NCI-H1092 (cell line): ENCODE measurements at places on chromosomes 2 and 18.

DNA sequence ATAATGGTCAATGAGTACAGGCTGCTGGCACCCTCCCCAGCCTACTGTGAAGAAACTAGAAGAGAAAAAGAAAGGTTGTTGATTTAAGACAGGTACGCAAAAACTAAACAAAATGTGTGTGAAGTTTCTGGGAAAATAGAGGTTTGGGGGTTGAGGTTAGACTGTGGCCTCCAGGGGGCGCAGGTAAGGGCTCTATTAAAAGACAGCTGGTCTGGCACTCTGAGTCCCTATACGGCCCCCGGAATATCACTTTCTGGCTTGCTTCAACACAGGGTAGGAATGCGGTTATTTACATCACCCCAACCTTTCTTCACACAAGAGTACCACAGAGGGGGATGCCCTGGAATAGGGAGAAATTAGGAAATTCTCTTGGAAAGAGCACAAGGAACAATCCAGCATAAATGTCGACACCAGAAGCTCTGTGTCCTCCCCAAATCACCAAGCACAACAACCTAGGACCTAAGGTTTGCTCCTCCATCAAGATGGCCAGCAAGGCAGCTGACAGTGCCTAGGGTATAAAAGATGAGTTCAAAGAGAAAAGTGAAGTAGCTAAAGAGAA is 480.8 kb upstream of the KLHL29 start:
- DNase-seq, result no peak

DNA sequence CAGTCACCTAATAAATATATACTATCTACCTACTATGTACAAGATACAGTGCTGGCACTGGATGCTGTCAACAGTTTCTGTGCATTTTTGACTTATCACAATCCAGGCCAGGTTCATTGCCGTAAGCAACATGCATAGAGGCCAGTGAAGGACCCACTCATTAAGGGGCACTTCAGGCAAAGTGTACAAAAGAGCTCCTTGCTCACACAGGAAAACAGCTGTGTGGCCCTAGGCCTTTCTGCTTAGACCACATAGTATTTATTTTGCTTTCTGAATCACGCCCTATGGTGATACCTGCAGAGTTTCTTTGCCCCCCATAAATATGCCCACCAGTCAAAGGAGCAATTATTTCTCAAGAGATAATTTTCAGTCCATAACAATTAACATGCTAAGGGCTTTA is 39.6 kb upstream of the STAT4 start:
- no peak for DNase-seq

DNA sequence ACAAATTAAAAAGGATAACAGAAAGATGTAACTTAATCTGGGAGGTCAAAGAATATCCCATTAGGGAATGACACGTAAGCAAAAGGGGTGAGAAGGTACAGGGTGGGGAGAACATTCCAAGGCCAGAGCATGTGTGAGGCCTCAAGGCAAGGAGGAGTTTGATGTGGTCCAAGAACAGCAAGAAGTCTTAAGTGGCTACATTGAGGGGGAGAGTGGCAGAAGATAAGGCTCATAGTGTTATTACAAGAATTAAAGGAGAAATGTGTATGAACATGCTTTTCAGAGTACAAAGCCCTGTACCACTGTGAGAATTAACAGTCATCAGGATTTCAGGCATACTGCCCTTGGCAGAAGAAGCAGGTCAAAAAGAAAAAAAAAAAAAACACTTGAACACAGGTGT is 174.4 kb upstream of the ERBB4 start:
- DNase-seq, result no peak

GRCh38 chr2:10863837-10864236 is 47.9 kb upstream of the KCNF1 start:
- no peak for DNase-seq

GRCh38 chr2:10410001-10410822 is 37.9 kb downstream of the ODC1 start:
- no peak for DNase-seq

- DNase-seq, result no peak
Measured at GRCh38 chr2:7930800-7931635, 750.8 kb upstream of the ID2 start.

DNA sequence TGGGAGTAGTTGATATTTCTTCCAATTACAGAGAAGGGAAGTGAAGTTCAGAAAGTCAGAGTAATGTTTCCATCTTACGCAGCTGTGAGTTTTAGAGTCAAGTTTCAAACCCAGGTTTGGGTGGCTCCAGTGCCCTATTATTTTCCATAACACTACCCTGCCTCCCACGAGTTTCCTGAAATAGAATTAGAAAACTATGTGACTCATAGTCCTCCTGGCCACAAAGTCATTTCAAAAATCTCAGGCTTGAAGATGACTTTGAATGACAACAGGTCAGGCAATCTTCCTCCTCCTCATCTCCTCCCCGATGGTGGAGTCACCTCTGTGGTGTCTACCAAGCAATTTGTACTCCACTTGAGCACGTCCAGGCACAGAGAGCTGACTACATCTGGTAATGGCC is 212.3 kb upstream of the TRIB2 start:
- no peak for DNase-seq

DNA sequence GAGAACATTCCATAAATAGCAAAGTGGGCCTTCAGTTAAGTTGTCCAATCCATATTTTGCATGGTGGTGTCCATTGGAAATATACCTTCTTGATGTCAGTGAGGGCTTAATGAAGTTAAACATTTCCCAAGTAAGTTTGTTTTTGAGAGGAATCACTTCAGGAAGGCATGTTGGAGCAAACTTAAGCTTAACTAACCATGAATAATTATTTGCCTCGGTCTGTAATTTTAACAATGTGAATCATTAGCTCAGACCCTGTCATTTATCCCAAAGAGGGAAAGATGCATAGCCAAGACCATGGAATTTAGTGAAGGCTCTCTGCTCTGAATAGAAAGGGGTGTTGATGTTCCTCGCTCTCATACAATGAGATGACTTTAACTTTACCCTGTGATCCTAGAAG is 47.4 kb downstream of the SPATS2L start:
- no peak for DNase-seq

- no peak for DNase-seq
Measured at GRCh38 chr2:10048501-10049171, 5.3 kb downstream of the KLF11 start.

GRCh38 chr2:29509397-29509796 is 394.2 kb downstream of the CLIP4 start:
- no peak for DNase-seq

GRCh38 chr2:18378020-18378653 is 182.3 kb downstream of the RDH14 start:
- peak; percentile 1 for DNase-seq

DNA sequence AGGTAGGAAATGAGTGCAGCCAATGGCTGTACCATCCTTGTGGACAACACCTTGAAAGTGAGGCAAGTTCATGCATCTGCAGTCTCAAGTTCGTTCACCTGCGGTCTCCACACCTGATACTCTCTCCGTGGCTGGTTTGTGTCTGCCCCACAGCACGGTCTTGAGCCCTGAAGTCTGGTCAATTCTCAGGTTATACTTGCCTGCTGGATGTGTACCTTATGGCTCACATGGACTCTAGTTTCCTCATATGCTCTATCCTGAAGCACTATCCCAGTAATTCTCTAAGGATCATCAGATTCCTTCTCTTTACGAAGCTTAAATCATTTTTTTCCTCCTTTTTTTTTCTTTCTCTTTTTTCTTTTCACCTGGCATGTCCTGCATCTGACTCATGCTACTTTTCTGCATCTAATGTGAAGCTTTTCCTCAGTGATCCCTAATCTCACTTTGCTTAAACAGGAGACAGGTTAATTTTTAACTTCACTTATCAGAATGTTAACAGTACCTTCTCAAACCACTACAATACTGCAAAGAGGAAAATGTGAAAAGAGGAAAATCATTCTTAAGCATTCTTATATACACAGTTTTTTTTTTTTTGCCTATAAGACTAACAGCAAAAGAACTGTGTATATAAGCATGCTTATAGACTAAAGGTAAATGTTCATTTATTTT is 511.2 kb downstream of the SOX11 start:
- no peak for DNase-seq

- DNase-seq, result no peak
Measured at GRCh38 chr18:59769129-59769865, 72.1 kb upstream of the CCBE1 start.

- DNase-seq, result no peak
Measured at GRCh38 chr2:8168022-8168717, 513.7 kb upstream of the ID2 start.

GRCh38 chr2:18372641-18373040 is 187.8 kb downstream of the RDH14 start:
- no peak for DNase-seq

DNA sequence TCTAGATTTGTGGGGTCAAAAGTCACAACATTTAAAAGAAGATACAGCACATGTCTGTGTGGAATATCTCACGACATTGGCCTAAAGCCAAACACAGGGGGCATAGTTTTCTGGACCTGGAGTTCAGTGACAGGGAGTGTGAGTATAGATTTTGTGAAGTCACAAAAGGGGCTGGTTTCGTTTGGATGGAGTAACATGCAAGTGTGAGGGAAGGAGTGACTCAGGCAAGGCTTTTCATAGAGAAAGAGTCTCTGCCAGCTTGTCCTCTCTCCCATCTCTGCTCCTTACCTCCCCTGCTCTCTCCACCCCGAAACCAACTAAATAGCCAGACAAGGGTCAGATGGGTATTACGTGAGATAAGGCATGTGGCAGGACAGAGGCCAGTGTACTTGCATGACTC is 3.7 kb upstream of the EPAS1 start:
- DNase-seq, result no peak

DNA sequence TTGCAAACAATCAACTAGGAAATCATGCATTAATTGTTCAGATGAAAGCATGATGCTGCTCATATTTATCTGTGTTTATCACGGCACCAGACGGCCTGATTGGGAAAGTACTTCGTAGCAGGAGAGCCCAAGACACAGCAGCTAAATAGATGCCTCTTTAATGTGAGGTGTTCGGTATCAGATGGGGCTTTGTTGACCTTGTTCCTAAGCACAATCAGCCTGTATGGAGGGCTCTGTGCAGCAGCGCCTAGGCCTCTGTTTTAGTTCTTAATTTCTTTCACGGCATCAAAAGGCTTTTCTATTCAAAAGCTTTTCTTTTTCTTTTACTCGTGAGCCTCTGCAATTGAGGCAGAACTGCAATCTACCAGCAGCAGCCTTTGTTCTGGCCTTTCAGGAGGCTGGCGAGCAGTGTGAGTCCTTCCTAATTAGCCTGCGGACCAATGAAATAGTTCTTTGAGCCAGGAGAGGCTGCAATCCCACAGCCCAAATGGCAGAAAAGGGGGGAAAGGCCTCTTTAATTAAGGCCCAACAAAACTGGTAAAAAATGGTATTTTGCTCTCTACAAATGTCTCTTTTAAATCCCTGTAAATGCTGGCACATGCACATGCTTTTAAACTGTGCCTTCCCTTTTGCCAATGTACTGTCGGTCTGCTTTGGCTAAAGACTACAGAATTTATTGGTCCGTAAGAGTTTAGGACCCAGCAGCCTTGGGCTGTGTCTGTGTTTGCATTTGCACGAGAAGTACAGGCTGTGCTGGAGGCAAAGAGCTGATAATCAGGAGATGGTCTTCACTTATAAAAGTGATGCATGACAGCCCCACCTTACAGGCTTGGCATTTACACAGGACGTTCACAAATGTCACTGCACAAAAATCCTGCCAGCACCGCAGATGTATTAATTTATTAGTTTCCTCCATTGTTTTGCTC is 159.6 kb downstream of the RND3 start:
- DNase-seq, result peak; percentile 37

- DNase-seq, result no peak
Measured at GRCh38 chr2:238376884-238377391, 49.8 kb upstream of the ASB1 start.

GRCh38 chr2:229715895-229716507 is 1.6 kb upstream of the DNER start:
- peak; percentile 37 for DNase-seq

DNA sequence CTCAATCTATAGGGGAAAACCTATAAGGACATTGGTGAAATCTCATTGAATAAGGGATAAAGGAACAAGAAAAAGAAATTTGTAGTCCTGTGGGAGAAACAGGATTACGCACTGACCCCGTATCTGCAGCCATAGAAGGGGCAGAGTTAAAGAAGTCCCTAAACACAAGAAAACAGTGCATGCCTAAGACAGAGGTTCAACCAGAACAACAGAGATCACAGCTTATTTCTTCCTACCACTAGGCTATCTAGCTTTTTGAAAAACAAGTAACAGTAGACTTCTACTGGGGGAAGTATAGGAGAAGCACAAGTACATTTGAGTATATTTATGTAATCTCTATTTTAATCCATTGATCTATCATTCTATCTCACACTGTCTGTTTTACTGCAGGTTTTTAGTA is 485.2 kb upstream of the REG3G start:
- DNase-seq, result no peak

DNA sequence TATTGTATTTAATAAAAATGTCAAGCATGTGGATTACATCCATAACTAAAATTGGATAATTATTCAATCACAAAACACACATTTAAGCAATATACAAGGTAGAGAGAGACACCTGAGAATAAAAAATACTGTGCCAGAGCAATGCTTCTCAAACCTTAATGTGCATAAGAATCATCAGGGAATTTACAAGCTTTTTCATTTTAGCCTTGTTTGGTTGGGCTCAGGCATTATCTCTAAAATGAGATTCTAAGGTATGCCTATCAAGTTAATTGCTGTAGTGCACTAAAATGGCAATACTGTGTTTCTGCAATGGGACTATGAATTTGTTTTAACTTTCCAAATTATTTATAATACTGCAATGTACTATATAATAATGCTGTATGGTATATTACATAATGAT is 983 bp downstream of the MOB1A start:
- DNase-seq, result no peak

GRCh38 chr2:216696751-216697560 is 1.6 kb upstream of the IGFBP5 start:
- no peak for DNase-seq

GRCh38 chr18:79459946-79460480 is 64.3 kb downstream of the NFATC1 start:
- no peak for DNase-seq

GRCh38 chr2:6398421-6398820 is 467.3 kb downstream of the CMPK2 start:
- no peak for DNase-seq
